K562 (cell line): ENCODE measurements at places on chromosomes 4 and X.

DNA sequence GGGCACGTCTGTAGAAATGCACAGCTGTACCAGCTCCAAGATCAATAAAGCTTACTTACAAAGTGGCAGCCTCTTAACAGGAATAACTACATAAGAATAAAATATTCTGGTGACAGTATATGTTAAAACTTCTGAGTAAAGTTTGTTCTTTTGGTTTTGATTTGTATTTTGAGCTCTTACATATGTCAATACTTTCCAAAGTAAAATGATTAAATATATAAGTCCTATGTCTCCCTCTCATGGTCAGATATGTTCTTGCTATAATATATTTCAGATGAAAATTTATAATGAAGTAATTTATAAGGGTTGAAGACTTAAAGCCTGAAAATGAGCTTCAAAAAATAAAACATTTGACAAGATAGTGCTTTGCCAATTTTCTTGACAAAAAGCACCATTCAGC lies 254.4 kb downstream of the NPFFR2 start:
- no peak overlapping the region for H3K4me3 ChIP-seq
- DNase-seq, result no peak
- H3K4me1 ChIP-seq, result no peaks in the 10 kb centered on the region
- H3K36me3 ChIP-seq, result peaks cover 28% of the 10 kb centered on the region; the same call in 2 of the 3 replicates
- H3K27me3 ChIP-seq, result no peaks in the 10 kb centered on the region
- no peak overlapping the region for H3K27ac ChIP-seq

GRCh38 chrX:538311-538710 lies 92.3 kb upstream of the SHOX start:
- H3K27me3 ChIP-seq, result no peaks in the 10 kb centered on the region
- no peak overlapping the region for H3K27ac ChIP-seq
- H3K36me3 ChIP-seq, result no peaks in the 10 kb centered on the region
- H3K4me3 ChIP-seq, result no peak overlapping the region
- no peak for DNase-seq

- H3K27me3 ChIP-seq, result no peaks in the 10 kb centered on the region
- no peak overlapping the region for H3K27ac ChIP-seq
- H3K36me3 ChIP-seq, result no peaks in the 10 kb centered on the region
- no peak overlapping the region for H3K4me3 ChIP-seq
- no peak for DNase-seq
- no peaks in the 10 kb centered on the region; the same call in none of the 2 replicates for H3K4me1 ChIP-seq
Observed at GRCh38 chr4:78710536-78710935, 65.6 kb upstream of the BMP2K start.

DNA sequence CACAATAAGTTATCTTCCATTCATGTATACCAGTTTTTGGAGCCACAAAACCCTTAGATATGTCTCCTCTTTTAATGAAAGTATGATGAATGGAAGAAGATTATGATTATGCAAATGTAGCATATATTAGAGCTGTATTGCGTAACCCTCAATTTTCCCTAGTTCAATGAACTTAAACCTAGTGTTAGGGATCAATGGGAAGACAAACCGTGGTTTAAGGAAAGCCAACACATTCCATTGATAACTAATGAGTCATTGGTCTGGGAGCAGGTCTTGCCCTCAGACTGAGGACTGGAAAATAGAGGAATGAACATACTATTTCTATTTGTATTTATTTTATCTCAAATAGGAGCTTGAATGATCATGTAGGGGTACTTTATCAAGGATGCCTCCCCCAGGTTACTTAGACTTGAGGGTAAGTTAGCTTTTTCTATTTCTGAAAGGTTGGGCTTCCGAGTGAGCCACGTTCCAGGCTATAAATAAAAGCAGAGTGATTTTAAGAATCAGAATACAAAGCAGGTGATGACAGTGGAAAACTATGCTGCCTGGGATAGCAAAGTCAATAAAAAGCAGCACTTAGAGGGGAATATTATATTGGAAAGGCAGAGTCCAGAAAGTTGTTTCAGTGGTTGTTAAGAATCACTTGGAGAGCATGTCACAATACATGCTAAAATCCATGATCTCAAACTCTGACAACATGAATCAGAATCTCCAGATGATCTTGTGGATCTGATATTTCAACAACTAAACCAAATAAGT lies 356.0 kb downstream of the ADAM29 start:
- H3K36me3 ChIP-seq, result no peaks in the 10 kb centered on the region
- DNase-seq, result no peak
- H3K4me3 ChIP-seq, result no peak overlapping the region
- no peaks in the 10 kb centered on the region for H3K4me1 ChIP-seq

DNA sequence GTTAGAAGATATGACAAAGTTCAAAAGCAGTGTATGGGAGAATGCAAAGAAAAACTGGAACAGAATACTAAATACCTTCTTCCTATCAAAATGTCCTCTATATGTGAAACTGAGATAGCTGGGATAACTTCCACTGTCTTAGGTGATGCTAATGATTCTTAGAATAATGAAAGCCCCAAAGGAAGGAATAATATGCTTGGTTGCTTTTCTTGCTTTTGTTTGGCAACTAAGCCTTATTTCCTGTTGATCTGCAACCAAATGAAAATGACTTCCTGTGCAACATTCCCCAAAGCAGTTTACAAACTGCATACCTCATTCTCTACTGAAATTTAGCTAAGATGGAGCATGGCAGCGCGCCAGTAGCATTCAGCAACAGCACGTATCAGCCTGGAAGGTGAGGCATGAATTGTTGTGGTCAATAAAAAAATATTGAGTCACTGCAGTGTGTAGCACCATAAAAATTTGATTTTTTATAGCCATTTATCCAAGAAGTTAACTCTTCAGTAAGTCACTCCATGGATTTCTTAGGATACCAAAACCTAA lies 18.7 kb downstream of the NDNF start:
- H3K27ac ChIP-seq, result no peak overlapping the region
- H3K27me3 ChIP-seq, result no peaks in the 10 kb centered on the region
- H3K4me1 ChIP-seq, result no peaks in the 10 kb centered on the region
- H3K4me3 ChIP-seq, result no peak overlapping the region

GRCh38 chrX:112753116-112753515 lies 73.4 kb upstream of the LHFPL1 start:
- no peaks in the 10 kb centered on the region for H3K4me1 ChIP-seq
- DNase-seq, result no peak
- H3K27ac ChIP-seq, result no peak overlapping the region
- no peaks in the 10 kb centered on the region for H3K27me3 ChIP-seq
- no peak overlapping the region for H3K4me3 ChIP-seq
